ENCODE measurements at places on chromosomes 2 and 18.

- no peak for DNase-seq
These were observed 655.2 kb downstream of the RNF144A start for GRCh38 chr2:7572450-7572849.

DNA sequence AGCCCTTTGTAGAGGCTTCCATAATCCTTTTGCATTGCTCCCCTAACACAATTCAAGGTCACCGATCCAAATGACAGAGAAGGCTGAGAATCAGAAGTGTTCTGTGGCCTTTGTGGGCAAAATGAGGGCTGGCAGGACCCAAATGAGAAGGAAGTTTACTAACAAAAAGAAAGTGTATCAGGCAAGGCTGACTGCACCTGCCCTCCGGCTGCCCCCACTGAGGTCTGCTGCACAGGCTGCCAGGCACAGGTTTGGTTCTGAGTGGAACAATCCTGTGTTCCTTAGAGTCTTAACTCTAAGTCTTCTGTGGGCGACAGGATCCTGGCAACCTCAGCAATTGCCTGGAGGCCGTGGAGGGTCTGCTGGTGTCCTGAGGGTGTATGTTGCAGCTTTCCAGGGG lies 568.5 kb downstream of the CMPK2 start:
- no peak for DNase-seq

GRCh38 chr2:176804392-176804791 lies 408.2 kb upstream of the HNRNPA3 start:
- no peak for DNase-seq

- DNase-seq, result no peak
These were observed 1352.8 kb upstream of the SLC39A10 start for GRCh38 chr2:194304191-194304590.

GRCh38 chr18:46034230-46034629 lies 37.8 kb downstream of the PSTPIP2 start:
- no peak for DNase-seq

GRCh38 chr18:33161131-33161530 lies 279.4 kb downstream of the CCDC178 start:
- peak; percentile 4 for DNase-seq

GRCh38 chr2:239330836-239331235 lies 70.0 kb downstream of the HDAC4 start:
- no peak for DNase-seq

DNA sequence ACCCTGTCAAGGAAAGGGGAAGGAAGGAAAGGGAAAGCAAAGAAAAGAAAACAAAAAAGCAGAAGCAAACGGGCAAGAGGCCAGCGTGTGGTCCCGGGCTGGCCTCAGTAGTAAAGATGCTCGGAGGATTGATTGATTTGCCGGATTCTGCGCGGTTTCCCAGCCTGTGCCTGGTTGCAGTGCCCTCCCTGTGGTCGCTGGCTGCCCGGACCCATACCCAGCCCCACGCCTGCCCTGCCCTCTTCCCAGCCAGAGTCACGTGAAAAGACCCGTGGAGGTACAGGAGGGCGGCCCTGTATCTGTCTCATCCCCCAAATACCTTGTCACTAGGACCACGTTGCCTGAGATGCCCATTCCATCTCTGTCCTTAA lies 55.1 kb upstream of the IMP4 start:
- DNase-seq, result no peak

DNA sequence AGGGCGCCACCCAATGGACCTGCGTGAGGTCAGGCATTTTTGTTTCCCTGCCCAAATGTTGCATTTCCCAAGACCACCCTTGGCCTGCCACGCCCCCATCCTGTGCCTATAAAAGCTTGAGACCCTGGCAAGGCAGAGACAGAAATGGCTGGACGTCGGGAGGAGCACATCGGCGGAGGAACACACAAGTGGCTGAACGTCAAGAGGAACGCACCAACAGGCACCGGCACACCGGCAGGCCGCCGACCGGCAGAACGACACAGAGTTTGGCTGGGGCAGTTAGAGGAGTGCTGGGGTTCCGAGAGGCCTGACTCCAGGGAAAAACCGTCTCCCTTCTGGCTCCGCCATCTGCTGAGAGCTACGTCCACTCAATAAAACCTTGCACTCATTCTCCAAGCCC lies 35.9 kb downstream of the DCDC2C start:
- DNase-seq, result no peak

DNA sequence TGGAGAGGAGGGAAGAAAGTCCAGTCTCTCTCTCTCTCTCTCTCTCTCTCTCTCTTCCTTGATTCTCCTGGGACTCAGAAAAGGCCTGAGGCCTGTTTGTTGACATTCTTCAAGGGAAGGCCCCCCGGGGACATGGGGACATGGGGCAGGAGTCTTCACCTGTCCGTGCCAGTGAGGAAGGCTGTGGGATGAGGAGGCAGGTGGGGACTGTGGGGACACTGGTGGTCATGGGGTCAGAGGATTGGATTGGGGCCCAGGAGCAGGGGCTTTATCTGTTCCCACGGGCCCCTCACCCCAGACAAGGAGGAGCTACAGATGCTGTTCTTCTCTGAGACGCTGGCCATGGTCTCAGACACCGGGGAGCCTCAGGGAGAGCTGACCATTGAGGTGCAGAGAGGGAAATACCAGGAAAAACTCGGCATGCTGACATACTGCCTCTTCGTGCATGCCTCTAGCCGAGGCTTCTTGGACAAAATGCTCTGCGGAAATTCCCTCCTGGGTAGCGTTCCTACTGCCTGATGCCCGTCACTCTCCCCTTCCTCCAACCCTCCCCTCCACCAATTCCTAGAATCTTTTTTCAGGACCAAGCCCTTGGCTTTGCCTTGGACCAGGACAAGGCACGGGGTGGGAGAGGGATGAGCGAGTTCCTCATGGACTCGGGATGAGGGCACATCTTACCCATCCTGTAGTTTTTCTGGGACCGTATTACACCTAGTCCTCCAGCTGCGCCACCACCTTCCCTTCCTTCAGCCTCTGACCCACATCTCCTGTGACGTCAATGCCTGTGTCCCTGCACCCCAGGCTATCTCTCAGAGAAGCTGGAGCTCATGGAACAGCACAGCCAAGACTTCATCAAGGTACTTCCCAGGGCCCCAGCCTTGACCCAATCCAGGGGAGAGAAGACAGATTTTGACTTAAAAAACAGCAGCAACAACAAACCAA lies 850 bp downstream of the CATIP start:
- no peak for DNase-seq

- DNase-seq, result no peak
These were observed 1023.1 kb downstream of the SUCLG1 start for GRCh38 chr2:83435989-83436388.

- no peak for DNase-seq
These were observed 32.4 kb downstream of the NDUFAF7 start for GRCh38 chr2:37263839-37264238.

GRCh38 chr2:188773075-188773474 lies 201.1 kb upstream of the COL3A1 start:
- DNase-seq, result peak; percentile 41

DNA sequence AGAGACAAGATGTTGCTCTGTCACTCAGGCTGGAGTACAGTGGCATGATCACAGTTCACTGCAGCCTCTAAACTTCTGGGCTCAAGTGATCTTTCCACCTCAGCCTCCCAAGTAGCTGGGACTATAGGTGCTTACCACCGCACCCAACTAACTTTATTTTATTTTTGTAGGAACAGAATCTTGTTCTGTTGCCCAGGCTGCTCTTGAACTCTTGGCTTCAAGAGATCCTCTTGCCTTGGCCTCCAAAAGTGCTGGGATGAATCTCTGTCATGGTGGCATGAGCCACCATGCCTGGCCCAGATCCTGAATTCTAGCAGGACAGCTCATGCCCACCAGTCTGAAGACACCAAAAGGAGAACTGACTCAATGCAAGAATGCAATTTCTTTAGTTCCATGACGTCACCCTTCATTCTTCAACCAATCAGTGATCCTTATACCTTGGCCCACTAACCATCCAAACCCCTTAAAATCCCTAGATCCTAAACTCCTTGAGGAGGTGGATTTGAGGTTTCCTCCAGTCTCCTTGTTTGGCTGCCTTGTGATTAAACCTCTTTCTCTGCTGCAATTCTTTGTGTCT lies 25.6 kb upstream of the CXXC1 start:
- no peak for DNase-seq

GRCh38 chr18:37243741-37244140 lies 321.9 kb downstream of the CELF4 start:
- DNase-seq, result no peak

DNA sequence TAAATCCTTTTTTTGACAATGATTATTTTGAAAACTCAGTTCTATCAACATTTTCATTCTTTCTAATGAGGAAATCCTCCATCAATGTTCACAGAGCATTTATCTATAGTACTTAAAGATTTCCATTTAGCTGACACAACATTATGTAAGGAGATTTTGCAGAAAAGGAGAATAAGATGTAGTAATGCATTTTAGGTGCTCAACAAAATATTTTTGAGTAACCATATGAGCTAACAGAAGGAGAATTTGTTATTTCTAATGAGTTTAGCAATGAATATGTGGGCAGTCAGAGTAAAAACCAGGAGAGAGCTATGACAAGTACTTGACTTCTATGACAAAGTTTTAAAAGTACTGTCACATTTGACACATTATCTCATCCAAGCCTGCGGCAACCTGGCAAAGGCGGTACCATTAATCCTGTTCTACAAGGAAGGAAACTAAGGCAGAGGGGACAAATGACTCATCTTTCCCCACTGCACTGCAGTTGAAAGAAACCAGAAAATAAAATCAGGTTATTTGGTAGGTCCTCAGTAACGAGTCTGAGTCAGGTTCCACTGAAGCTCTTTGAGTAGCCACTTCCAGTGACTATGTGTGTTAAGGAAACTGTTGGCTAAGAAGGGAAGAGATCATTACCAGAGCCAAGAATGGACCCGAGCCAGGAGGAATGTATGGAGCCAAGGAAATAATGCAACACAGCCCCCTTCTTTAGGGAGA lies 134.1 kb upstream of the ITGB6 start:
- DNase-seq, result peak; percentile 74

GRCh38 chr18:48796491-48797205 lies 154.1 kb downstream of the SMAD7 start:
- no peak for DNase-seq

DNA sequence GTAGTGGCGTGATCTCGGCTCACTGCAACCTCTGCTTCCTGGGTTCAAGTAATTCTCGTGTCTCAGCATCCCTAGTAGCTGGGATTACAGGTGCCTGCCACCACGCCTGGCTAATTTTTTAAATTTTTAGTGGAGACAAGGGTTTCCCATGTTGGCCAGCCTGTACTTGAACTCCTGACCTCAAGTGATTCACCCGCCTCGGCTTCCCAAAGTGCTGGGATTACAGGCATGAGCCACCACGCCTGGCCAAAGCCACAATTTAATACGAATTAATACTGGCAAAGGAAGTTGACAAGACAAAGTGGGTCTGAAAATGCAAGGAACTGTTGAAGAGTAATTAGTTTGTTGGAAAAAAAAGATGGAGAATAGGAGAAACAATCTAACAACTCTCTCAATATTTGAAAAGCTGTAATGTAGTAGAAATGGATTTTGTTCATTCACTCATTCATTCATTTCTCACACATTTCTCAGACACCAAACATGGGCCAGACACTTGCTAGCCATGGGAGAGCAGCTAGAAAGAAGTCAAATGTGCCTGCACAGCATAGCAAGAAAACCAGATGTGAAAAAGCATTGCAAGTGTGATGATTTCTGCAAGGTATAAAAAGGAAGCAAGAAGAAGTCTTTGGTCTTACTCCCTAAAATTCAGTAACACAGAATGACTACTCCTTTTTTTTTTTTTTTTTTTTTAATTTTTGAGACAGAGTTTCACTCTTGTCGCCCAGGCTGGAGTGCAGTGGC lies 39.4 kb upstream of the ATL2 start:
- DNase-seq, result no peak

DNA sequence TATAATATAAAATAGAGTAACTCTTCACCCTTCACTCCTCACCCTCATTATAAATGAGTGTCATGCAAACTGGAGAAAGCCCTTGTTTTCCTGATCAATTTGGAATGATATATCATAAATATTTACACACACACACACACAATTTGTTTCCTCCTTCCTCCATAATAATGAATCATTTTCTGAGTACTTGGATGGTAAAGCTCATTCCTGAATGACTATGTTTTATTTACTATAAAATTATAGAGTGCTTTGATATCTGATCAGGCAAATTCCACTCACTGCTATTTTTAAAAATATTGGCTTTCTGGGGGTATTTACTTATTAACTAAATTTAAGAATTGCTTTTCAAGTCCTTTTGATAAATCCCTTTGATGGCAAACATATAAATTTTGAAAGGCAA lies 1125.5 kb upstream of the CNTNAP5 start:
- no peak for DNase-seq

DNA sequence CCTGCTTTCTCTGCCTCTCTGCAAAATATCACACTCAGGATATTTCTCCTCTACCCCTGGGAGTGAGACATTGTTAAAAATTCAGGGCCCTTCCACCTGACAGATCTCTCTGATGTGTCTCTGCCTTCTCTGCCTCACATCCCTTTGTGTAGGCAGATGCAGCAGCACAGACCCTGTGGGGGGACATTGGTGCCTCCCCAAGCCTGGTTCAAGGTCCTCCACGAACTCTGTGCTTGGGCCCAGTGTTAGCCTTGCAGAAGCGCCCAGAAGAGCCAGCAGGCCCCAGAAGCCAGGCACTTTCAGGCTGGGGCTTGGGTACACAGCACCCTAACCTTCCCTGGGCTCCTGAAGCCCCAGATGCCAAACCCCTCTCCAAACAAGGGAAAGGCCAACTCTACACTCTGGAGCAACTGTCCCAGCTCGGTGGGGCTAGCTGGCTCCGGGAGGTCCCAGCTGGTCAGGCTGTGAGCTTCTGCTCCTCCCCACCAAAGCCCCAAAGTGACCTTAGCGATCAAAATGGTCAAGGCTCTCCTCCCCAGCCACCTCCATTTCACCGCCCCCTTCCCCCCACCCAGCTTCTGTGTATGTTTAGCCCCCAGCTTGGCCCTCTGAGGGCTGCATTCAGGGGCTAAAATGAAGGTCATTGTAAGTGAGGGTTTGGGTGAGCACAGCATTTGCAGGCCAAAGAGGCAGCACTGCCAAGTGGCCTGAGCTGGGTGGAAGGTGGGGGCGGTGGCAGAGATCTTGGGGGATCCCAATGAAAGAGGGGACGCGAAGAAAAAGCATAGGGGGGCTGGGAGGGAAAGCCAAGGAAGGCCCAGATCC lies 2.6 kb downstream of the HOXD9 start:
- no peak for DNase-seq

GRCh38 chr18:35112696-35113095 lies 71.5 kb downstream of the MAPRE2 start:
- no peak for DNase-seq
